ENCODE measurements at places on chromosomes 13 and 19. TPM values are rescaled to one million over a fixed set of nuclear protein-coding genes. Genes with fewer than 3 reads are reported as not detected.

PRR36 gene
- not detected for total RNA-seq

VSIG10L gene
- 0.31 TPM for total RNA-seq

GPR4 gene
- total RNA-seq: 1.8 TPM

ONECUT3 gene
- not detected for total RNA-seq

TUBA3C gene
- not detected for total RNA-seq

FOXA3 gene
- not detected for total RNA-seq

NTN5 gene
- total RNA-seq: not detected

ZNF540 gene
- 1.1 TPM for total RNA-seq

TMEM59L gene
- 6.2 TPM for total RNA-seq

NOSIP gene
- 48.8 TPM for total RNA-seq

TYROBP gene
- not detected for total RNA-seq

NMRK2 gene
- not detected for total RNA-seq

PARP4 gene
- 48.1 TPM for total RNA-seq

COL5A3 gene
- total RNA-seq: 52.1 TPM

PRR22 gene
- total RNA-seq: 0.37 TPM

BRSK1 gene
- total RNA-seq: 4.6 TPM

TMEM86B gene
- 0.73 TPM for total RNA-seq

DIRAS1 gene
- total RNA-seq: 2.0 TPM

OR4F17 gene
- total RNA-seq: not detected

LMTK3 gene
- not detected for total RNA-seq

SLC10A2 gene
- not detected for total RNA-seq

TSSK6 gene
- 0.69 TPM for total RNA-seq

Measured in cardiac ventricle fibroblast (primary cell).